Stimulated activated CD8-positive, alpha-beta memory T cell treated with anti-CD3 and anti-CD28 coated beads, Interleukin-12 subunit alpha, Interleukin-12 subunit beta, amount 100 ng/mL, for 1 hour (primary cell): ENCODE measurements at places on chromosomes 3 and 15.

- DNase-seq: no peak
These were observed 170.1 kb downstream of the VPS8 start for GRCh38 chr3:184982076-184982475.

DNA sequence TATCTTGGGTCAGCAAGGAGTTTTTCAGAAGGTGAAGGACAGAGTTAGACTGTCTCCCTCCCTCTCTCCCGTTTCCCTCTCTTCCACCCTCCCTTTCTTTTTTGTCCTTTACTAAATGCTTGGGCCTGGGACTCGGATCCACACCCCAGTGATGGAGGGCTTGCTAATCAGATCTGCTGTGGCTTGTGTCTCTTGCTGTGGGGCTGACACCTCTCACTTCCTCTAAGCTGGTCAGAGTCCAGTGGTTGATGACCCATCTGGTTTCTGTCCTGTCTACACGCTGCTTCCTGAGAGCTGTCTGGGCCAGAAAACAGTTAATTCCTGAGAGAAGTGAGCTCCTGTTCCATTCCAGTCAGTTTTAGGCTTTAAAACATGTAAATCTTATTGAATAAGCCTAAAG, 849 bp downstream of the TRAK1 start:
- DNase-seq: no peak

DNA sequence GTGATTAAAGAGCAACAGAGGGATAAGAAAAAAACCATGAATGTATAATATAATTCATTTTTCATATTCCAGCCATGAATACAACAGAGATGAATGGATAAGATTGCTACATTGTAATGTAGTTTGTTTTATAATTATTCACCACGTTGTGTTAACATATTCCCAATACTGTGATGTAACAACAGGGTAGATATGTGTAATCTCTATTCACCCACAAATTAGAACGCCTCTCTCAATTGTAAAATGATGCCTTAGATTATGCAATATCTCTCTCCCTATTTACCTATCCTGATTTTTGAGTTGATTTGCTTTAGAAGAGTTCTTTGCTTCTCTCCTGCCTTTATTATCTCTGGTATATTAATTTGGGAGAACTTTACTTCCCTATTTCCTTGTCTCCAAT, 193.6 kb downstream of the AGBL1 start:
- DNase-seq: no peak

- DNase-seq: peak; percentile 45
These were observed 79.4 kb downstream of the FRMD4B start for GRCh38 chr3:69306239-69307185.

GRCh38 chr3:123476967-123477750, 28.3 kb upstream of the ADCY5 start:
- no peak for DNase-seq

GRCh38 chr3:195182470-195182795, 88.5 kb downstream of the XXYLT1 start:
- no peak for DNase-seq

GRCh38 chr15:74857082-74857655, 14.2 kb upstream of the ULK3 start:
- no peak for DNase-seq
